ENCODE measurements at places on chromosomes 7 and 10.
A peak's percentile ranks its signal among the peaks of the same experiment; 100 is the strongest.

DNA sequence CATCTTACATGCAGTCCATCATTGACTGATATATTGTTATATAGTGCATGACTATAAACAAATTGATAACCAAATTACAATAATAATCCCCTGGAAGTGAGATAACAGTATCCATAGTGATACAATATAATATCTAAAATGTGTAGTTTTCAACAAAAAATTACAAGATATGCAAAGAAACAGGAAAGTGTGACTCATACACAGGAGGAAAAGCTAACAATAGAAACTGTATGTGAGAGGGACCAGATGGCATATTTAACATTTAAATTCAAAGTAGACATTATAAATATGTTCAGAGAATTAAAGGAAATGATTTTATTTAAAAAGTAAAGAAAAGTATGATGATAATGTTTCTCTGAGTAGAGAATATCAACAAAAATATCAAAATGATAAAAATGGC is 8.0 kb downstream of the OR9A2 start:
- DNase-seq: no peak

DNA sequence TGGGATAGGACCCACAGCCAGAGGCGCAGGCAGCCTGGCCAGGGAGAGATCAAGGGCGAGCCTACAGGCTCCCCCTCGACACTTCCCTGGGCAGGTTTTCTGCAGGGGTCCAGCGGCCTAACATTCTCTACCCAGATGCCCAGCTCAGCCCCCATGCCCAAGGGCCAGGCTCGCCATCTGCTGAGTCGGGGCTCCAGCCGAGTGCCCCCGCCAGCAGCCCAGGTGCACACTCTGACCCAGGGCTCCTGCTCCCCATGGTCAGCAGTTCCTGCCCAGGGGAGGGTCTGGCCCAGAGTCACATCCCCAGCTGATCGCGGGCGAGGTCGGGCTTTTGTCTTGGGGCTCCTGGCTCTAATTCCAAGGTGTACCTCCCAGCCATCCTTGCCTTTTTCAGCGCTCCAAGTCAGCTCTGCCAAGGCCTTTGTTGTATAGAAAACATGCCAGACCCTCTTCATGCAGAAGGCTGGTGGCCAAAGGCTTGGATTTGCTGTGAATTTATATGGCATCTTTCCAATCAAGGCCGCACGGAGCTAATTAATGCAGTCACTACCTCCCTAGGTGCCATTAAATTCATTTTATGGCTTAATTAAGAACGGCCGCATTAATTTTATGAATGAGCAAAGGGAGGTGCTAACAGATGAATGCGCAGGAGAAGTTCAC is 120.6 kb downstream of the LRRC18 start:
- DNase-seq: no peak

- DNase-seq: no peak
Measured at GRCh38 chr7:68537051-68537773, 1061.1 kb upstream of the AUTS2 start.

DNA sequence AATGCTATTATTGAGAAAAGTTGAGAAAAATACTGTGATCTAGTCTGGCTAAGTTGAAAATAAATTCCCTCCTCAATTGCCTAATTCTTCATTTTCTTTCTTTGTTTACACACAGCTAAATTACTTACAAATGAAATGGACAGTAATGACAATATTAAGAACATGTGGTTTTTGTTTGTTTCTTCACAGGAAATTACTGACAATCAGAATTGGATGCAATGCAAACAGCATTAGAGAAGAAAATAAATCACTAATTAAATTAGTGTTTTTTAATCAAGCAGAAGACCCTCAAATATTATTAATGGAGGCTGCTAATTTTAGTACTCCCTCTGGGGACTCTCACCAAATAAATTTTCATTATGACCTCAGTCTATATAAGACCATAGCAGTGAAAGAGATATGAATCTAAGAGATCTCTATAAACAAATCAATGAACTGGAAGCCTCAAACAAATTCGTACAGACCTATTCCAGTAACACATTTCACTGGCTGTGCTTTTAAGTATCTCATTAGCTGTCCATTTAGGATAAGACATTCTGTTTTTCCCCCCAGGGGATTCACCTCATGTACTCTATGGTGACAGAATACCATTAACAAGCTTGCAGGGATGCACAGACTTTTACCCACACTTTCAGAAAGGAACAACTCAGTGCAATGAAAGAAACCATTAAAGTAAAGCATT is 202.0 kb upstream of the DGKB start:
- DNase-seq: no peak

DNA sequence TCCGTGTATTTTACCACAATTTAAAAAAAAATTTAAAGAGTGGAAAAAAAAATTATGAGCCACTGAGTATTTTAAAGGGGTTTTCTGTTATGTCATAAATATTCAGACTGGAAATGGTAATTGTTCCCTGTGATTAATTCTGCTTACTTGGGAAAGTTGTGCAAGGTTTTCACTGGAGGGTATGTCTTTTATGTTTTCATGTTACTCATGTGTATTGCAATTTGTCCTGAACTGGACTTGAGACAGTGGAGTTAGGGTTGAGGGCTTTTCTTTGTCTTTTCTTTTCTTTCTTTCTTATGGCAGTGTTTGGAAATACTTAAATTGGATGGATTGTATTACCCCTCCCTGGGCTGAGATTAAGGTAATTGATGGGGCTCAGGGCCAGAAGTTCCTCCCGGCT is 257.7 kb downstream of the BAMBI start:
- DNase-seq: no peak

GRCh38 chr10:59870152-59870551 is 36.2 kb downstream of the CCDC6 start:
- DNase-seq: no peak

- DNase-seq: peak; percentile 11
Measured at GRCh38 chr7:25069900-25070443, 55.1 kb downstream of the CYCS start.

DNA sequence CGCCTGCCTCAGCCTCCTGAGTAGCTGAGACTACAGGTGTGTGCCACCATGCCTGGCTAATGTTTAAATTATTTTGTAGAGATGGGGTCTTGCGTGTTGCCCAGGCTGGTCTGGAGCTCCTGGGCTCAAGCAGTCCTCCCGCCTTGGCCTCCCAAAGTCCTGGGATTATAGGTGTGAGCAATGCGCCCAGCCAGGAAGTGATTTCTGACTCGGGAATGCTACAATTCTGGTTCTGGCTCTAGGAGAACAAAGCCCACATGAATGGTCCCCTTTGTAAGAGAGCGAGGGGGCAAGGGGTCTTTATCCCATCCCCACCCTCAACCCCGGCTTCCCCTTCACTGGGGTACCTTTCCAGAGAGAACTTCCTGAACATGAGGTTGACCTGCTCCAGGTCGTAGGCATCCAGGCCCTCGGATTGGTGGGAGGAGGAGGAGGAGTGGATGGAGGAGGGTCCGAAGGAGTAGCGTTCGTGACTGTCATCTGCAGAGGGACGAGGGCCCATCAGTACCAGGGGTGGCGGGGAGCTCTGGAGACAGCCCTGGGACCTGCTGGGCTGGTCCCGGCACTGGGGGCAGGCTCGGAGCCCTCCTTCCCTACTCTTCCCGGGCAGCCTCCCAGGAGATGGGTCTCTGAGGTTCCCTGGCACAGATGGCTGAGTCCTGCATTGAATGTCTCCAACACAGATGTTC is 79.9 kb upstream of the GNA12 start:
- no peak for DNase-seq

DNA sequence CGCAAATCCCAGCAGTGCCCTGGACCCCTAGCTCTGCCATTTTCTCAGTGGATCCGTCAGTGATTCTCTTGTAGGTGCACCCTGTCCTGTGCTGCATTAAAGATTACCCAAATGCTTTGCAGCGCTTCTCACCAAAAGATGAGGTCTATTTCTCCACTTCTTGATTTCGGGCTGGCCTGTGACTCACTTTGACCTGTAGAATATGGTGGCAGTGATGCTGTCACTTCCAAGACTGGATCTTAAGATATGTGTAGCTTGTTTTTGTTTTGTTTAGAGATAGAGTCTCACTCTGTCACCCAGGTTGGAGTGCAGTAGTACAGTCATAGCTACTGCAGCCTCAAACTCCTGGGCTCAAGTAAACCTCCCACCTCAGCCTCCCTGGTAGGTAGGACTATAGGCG is 37.0 kb upstream of the ZMIZ1 start:
- DNase-seq: no peak

DNA sequence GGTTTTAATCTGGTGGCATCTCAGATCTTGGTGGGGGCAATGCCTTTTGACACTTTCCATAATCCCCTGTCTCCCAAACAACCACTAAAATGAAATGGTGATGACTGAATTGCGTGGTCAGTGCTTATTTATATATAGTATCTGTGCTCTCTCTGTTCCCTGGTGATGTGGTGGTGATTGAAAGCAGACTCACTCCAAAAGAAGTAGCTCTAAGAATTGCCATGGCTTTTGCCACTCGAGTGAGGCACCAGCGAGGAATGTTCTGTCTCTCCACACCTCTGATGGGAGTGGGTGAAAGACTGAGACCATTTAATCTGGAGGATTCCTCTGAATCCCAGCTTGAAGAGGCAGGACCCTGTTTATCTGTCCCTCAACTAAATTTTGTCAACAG is 2.8 kb downstream of the DUSP5 start:
- no peak for DNase-seq

DNA sequence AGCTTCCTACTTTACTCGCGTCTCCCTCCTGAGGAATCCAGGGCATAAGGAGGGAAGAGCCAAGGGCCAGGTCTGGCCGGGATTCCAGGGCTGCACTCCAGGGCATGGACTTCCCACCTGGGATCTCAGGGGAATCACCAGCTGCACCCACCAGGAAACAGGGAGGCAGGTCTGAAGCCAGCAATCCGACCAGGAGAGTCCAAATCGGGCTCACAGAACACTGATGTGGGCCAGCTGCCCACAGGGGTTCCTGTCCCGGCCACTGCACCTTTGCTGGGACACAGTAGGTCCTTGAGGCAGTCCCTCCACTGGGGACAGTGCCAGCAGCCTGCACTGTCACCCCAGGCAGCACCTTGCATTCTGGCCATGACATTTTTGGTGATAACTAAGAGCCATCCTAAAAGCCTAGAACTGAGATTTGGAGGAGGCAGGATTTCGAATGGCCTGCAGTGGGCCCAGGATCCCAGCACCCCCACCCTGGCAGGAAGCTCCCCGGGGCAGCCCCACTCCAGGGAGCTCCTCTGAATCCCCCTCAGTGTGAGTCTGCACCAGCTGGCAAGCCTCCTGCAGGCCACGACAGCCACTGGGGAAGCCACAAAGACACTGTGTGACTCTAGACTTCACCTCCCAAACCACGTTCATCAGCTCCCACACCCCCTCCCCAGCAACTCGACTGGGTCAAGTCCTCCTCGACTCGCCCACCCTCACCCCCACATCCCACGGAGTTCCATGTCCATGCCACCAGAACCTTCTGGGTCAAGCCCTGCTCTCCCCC is 71.5 kb upstream of the PPP2R2D start:
- DNase-seq: no peak

GRCh38 chr10:14391342-14391741 is 60.6 kb upstream of the FRMD4A start:
- DNase-seq: no peak

GRCh38 chr7:141304291-141304690 is 230.4 kb downstream of the TMEM178B start:
- DNase-seq: no peak

DNA sequence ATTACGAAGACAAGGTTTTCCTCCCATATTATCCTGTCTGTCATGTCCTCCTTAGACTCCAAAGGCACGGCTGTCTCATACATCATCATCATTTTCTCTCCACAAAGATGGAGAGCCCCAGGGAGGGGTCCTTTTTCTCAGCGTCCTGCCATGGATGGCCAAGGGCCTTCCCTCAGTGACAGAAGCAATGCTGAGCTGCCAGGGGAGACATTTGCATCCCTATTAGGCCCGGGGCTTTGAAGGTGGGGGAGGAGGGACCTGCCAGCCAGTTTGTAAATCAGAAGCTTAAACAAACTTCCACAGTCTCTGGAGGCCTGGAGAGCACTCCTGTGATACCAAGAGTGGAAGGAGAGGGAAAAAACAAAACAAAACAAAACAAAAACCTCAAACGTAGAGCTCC is 112.4 kb upstream of the ADO start:
- DNase-seq: no peak

DNA sequence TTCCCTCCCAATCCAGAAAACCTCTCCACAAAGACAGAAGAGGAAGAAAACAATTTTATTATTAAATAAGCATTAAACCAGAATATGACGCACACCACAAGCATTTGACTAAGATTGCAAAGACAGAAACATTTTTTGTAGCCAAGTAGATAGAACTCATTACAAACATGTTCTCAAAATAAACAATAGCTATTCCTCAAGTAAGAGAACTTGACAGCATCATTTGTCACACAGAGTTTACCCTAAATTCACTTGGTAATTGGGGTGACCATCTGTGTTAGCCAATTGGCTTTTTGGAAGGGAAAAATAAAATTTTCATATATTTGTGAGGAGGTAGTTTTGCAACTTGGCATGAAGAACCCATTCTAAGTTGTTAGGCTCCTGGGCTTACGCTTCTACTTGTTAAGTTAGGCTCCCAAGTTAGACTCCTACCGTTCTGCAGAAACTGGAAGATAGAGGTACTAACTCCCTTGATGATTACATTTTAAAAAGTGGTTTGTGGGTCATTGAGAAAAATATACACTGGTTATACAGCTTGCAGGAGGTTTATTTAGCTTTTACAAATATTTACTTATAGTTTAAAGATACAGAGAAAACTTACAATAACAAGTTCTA is 618.6 kb upstream of the CNTNAP2 start:
- no peak for DNase-seq

DNA sequence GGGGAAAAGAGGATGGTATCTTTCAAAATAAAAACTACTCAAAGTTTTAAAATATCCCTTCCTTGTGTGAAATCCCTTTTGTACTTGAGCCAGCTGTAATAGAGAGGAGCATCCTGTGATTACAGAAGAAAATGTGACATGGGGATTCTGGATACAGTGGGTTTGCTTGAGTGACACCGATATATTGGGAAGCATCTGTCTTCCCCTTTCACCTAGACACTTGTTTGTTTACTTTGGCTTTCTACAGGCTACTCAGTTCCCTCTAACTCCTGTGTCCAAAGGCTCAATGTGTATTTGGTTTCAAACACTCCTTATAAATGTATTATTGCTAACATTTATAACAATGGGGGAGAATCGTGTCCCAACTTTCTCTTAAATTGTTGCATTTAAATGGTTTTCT is 24.4 kb downstream of the CPED1 start:
- no peak for DNase-seq

DNA sequence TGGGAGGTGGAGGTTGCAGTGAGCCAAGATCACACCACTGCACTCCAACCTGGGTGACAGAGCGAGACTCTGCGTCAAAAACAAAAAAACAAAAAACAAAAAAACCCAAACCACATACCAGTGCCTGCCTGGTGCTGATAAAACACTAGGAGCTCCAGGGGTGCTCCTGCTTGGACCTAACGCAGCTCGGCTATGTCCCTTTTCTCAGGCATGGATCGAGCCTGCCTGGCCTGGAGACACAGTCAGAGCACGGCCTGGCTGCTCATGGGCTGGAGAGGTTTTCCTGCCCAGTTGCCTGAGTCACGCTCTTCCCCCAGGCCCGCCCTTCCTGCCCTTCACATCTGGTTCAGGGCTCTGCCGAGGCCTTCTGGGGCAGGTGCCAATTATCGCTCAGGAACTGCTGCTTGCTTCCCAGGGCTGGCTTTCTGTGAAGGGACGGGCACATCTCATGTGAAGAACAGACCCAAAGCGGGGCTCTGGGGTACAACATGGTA is 12.6 kb upstream of the NPFFR1 start:
- no peak for DNase-seq

Measured in T-helper 9 cell (primary cell).